Astrocyte (in vitro differentiated cells and primary cell): ENCODE measurements at places on chromosomes 3 and 15.

DNA sequence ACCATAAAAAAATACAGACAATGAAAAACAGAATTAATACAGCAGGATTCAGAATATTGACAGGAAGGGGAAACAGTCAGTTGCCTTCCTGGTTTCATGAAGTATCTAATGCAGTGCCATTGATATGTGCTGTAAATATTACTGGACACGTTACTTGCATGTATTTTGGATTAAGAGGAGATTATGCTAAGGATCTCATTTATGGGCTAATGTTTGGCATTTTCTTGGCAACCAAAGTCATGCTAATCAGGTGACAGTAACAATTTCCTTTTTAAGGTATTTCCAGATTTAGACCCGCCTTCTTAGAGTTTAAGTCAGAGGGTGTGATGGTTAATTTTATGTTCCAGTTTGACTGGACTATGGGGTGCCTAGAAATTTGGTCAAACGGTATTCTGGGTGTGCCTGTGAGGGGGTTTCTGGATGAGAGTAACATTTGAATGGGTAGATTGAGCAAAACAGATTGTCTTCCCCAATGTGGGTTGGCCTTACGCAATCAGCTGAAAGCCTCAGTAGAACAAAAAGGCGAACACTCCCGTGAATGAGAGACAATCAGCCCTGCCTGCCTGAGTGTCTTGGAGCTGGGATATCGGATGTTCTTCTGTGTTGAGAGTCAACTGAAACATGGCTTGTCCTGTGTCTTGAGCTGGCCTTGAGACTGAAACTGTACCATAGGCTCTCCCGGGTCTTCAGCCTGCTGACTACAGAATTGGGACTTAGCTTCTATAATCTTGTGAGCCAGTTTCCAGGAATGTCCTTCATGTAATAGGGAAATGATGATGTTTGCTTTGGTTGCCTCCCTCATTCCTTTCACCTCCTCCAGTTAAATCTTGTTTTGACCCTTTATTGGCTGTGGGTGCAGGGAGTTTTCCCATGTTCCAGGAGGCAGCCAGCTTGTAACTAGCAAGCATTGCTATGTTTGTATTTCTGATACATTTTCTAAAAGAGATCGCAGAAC is 10.5 kb downstream of the SQOR start:
- DNase-seq, result peak; percentile 66

DNA sequence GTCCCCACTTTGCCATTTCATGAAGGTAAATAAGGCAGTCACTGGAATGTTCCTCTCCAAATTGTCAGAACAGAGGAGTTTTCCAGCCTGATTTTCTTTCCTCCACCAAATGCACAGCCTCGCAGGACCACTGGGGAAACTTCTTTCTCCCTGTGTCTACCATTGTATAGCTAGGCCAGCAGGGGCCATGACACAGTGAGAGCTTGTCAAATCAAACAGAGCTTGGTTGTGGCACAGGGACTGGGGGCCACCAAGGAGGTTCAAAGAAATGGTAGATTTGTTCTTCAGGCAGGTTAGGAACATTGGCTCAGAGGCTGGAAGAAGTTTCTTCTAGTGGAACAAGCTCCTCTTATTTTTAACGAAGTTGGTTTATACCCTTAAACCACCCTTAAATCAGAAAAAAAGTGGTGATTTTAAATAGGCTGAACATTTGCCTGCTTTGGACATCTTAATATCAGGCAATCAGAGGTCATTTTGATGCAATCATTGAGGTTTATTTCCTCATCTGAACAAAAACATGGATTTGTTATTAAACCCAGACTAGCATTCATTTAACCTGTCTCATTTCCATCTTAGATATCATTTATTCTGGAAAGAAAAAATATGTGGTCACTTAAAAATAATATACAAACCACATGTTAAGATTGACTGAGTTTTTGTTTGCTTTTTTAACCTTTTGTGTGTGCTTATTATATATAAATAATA is 105.6 kb downstream of the GTPBP8 start:
- peak; percentile 53 for DNase-seq

DNA sequence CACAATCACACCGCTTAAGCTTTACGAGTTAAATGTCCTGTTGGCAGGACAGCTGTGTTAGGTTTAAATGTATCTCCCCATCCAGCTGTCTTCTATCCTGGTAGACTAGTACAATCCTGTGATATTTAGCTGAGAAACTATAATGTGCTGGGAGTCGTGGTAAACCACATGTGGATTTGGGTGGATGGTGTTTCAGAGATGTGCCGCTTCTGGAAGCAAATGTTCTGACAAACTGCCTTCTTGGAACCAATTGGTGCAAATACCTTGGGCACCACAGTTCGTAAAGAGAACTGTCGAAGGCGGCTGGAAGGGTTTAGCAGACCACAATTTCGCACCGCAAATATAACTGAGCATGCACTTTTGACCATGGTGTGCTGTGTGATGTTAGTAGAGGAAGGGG is 15.0 kb downstream of the SCG5 start:
- DNase-seq, result no peak

DNA sequence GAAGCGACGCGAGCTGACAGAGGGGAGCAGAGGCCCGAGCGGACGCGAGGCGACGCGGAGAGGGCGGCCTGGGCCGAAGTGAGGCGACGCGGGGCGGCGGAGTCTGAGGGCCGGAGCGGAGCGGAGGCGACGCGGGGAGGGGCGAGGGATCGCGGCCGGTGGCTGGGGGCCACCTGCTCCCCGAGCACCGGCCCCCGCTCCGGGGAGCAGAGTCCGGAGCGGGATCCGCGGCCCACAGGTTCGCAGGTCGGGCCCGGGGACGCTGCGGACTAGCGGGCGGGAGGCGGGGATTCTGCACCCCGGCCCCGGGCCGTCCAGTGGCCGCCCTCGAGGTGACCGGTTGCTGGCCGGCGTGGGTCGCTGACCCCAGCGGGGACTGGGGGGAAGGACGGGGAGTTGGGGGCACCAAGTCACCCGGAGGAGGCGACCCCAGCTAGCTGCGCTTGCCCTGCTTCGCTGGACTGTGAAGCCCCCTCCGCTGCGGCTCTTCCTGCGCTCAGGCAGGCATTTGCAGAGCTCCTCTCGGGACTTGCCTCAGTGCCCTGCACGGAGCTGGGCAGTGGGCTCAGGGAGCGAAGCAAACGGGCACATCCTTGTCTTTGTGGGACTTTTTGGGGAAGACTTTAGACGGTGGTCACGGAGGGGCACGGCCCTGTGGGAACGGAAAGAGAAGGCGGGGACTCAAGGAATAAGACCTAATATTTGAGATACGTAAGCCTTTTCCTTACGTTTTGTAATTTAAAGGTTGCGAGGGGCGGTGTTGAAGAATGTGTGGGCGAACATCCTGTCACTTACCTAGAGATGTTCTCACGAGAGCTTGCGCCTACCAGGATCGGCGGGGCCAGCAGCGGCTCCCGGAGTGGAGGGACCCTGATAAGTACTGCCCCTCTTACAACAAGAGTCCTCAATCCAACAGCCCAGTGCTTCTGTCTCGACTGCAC is 566 bp downstream of the HMCES start:
- DNase-seq, result peak; percentile 75

GRCh38 chr3:141336672-141337522 is 31.4 kb upstream of the ZBTB38 start:
- DNase-seq, result peak; percentile 89

DNA sequence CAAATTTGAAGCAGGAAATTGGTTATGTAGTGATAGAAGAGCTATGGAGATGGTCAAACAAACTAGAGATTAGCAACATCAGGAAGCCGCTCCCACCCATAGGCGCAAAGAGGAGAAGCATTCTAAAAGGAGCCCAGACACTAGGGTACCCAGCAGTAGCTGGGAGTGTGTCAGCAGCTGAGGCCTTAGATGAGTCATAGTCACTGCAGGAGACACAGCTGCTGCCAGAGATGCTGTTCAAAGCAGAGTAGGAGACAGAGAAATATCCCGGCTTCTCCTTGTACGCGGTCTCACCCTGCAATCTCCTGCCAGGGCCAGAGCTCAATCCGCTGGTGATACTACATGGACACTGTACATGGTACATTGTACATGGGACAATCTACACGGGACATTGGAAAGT is 61.9 kb downstream of the VGLL3 start:
- peak; percentile 62 for DNase-seq

GRCh38 chr3:179093807-179094206 is 22.2 kb upstream of the ZMAT3 start:
- DNase-seq, result peak; percentile 71

DNA sequence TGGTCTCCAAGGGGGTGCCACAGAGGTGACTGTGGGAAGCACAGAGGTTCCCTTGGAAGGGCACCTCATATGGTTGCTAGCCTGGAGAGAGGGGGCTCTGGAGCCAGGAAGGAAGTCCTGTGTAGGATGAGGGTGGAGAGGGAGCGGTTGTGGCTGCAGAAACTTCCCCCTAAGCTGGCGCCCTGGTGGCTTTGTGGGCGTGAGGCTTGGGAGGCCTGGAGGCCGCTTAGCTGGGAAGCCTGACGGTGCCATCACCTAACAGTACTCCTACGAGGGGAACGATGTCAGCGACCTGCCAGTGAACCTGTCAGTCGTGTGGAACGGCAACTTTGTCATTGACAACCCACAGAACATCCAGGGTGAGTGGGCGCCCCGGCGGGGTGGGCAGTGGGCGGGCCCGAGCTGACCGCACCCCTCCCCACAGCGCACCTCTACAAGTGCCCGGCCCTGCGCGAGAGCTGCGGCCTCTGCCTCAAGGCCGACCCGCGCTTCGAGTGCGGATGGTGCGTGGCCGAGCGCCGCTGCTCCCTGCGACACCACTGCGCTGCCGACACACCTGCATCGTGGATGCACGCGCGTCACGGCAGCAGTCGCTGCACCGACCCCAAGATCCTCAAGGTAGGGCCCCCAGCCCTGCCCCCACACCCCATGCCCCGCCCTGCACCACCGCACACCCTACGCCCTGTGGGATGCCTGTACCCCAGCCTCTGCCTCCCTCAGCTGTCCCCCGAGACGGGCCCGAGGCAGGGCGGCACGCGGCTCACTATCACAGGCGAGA is 31.0 kb downstream of the PLXNA1 start:
- no peak for DNase-seq

DNA sequence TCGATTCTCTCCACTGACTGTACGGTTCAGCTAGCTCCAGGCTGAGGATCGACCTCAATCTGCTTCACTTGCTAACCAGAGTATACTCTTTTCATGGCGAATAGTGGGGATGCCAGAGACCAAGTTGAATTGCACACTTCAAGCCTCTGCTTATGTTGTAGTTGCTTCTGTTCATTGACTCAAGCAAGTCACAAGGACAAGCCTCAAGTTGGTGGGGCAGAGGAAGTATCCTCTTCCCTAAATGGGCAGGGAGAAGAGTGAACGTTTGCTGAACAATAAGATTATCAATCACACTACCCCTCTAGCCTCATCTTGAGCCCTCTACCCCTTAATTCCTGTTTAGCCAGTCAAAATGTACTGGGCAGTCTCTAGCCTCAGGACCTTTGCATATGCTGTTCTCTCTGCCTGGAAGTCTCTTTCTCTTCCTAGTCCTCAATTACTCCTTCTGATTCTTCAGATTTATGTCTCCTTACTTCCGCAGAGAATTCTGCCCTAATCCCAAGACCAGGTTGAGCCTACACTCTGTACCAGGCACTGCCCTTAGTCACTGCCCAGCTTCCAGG is 390.4 kb upstream of the PROK2 start:
- no peak for DNase-seq

DNA sequence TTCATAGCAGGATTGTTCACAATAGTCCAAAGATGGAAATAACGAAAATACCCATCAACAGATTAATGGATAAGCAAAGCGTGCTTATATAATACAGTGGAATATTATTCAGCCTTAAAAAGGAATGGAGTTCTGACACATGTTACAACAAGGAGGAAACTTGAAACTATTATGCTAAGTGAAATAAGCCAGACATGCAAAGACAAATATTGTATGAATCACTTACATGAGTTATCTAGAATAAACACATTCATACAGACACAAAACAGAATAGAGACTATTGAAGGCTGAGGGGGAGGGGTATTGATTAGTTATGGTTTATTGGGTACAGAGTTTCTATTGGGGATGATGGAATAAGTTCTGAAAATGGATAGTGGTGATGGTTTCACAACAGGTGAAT is 438.6 kb downstream of the CADM2 start:
- no peak for DNase-seq

DNA sequence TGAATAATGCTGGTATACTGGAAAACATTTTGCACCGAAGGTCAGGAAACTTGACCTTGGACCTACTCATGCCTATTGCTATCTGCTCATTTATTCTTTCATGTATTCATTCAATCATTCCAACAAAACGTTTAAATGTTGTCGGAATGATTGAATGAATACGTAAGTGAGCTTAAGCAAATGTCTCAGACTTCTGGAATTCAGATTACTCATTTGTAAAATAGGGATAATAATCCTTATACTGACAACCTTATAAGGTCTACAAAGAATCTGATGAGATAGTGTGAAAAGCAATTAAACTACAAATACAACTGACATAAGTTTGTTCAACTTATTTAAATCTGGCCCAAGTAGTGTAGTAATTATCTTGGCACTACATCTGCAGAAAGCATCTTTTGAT is 288.7 kb downstream of the WDR72 start:
- peak; percentile 10 for DNase-seq

- DNase-seq, result no peak
These were observed 783 bp upstream of the ISG20 start for GRCh38 chr15:88637841-88638625.

DNA sequence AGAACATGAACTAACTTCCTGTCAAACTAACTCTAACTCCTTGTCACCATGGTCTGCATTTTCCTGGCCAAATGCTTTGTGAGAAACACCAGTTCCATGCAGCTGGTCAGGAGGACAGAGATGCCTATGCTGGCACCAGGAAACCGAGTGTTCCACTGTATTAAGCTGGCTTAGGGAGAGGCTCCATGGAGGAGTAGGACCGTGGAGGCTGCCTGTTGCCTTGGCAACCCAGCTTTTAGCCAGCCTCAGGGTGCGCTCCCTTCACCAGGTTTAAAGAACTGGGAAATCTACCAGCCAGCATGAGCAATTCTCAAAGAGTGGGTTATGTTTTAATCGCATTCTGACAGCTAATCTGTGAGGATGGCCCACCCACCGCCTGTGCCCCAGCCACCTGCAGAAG is 394.1 kb downstream of the OCA2 start:
- DNase-seq, result no peak

DNA sequence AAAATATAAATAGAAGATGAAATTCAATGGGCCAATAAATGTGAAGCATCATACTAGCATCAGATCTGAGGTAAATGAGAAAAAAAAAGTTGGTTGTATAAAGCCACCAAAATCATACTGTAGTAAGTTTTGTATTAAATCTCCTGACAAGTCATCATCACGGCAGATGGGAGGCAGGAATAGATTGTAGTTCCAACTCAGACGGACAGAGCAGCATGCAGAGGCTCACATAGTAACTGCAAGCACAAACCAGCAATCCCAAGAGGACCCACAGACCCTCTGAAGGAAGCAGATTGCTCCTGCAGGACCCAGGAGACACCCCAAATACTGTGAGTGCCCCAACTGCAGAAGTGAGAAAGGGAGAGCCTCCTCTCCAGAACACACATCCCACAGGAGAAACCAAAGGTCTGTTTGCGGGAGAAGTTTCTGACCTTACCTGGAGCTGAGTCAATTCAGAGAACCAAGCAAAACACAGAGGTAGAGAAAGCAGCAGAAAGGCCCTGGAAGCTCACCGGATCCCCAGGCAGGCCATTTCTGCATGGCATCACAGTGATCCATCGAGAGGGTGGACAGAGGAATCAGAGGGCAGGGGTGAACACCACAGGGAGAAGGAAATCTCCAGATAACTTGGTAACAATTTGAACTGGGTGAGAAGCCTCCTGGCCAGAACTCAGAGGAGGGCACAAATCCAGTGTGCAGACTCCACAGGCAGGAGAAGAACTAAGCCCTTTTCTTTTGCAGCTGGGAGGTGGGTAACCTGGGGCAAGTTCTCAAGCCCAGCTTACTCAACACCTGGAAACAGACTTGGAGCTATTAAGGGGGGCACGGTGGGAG is 141.6 kb upstream of the ARHGEF26 start:
- DNase-seq, result no peak
